ENCODE measurements at places on chromosomes 2 and 18.

DNA sequence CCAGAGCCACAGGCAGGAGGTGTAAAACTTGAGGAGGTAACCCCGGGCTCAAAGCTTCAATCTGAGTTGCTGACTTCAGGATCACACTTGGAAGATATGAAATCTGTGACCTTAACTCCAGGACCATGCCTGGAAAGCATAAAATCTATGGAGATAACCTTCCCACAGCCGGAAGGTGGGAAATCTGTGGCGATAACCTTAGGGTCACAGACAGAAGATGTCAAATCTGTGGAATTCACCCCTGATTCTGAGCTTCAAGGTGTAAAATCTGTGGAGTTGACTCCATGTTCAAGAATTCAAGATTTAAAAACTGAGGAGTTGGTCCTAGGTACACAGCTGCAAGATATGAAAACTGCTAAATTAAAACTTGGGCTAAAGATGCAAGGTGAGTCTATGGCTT, 11.6 kb upstream of the ZNF512 start:
- DNase-seq = no peak

GRCh38 chr2:206693399-206694137, 24.6 kb downstream of the DYTN start:
- DNase-seq = peak; percentile 49

DNA sequence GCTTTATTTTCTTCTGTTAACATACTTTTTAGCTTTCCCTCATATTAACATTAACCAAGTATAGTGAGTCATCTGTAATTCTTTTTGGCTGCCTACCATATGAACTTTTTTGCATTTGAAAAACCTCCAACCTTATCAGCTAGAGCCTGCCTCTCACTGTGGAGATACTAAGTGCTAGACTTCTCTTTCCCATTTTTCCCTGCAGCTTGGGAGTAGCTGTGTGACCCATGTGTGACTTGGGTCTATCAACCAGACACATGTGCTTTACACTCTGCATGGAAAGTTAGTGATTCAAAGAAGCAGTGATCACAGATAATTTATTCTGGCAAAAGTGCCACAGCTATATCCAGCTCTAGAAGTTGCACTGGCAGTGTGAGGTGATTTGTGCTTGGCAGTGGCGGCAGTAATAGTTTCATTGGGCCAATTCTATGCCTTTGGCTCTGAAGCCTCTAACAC, 36.3 kb downstream of the PREPL start:
- no peak for DNase-seq

DNA sequence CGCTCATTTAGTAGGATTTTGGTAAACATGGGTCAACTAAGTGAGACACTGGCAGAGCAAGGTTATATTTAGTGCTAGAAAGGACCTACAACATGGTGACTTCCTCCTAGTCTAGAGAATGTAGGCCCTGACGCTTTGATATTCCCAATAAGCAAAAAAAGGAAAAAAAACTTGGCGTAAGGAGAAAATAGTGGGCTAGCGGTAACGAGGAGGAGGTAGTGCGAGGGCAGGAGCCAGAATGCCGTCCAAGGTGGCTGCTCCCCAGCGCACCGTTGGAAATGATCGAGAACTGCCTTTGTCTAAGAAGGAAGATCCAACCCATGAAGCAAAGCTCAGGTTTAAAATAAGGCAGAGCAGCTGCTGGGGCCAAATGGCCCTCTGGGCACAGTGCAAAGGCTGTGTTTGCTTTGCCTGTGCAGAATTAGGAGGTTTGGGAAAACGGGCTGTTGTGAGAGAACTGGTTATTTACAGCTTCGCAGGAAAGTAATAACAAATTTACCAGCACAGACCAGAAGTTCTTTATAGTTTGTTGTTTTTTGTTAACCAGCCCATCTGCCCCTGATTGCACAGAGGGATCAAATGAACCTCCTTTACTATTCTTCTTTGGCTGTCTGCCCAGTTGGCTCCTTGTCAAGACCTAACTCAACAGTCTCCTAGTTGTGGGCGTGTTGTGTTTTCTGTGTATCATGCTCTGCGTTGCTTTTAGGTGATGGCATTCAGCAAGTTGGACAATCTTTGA, 86.6 kb downstream of the ITGB1BP1 start:
- no peak for DNase-seq

DNA sequence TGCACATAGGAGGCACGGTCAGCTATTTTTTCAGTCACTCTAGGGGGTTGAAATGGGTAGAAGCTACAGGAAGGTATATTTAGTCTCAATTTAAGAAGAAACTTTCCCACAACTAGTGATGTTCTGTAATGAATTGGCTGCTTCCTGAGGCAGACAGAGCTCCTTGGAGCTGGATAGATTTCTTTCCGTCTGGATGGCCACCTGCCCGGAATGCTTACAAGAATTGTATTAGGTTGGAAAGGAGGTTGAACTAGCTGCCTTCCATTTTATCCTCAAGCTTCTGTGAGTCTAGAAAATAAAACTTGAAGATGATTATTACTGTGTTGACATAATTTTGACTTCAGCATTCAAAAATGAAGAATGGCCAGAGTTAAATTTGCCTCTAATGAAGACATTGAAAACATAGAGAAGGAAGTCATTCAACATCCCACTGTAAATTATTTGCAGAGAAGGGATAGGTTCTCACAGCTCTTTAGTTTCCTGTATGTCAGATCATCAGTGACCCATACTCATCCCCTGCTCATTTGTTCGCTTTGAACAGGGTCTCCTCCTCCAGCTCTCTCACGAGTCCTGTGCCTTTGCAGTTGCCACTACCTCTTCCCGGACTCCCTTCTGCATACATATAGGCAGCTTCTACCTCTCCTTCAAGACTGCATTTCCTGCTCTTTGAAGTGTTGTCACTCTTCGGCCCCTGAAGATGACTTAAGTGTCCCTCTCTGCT, 88.8 kb downstream of the CRIM1 start:
- DNase-seq = no peak

- DNase-seq = no peak
These were observed 21.7 kb upstream of the MEP1B start for GRCh38 chr18:32167980-32168730.

- DNase-seq = no peak
These were observed 621.6 kb upstream of the LRRTM1 start for GRCh38 chr2:80926168-80926567.

DNA sequence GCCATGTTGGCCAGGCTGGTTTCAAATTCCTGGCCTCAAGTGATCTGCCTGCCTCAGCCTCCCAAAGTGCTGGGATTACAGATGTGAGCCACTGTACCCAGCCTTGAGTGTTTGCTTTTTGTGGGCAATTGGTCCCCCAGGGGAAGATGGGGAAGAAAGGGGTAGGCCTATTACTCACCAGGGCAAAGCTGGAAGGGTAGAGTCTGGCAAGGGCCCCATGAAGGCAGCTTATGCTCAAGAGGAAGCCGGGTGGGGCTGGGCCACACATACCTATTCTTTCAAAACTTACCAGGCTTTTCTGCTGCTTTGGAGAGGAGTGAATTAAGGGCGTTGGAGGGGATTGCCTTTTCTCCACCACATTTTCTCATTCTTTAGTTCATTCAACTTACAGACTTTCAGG, 24.5 kb upstream of the CD28 start:
- no peak for DNase-seq

DNA sequence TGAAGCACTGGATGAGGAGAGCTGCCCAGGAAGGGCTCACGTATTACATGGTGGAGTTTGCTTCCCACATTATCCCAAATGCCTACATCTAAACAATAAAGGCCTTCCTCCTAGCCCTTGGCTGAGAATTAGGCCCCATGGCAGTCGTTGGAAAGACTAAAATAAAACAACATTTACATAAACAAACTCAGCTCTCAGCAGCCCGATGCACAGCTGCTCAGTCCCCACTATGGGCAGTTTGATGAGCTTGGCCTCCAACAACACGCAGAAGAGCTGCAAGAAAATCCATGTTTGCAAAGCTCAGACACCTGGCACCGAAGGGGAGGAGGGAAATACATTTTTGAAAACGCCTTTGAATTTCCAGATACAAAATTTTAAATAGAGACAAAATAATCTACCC, 352.4 kb downstream of the EIPR1 start:
- no peak for DNase-seq

DNA sequence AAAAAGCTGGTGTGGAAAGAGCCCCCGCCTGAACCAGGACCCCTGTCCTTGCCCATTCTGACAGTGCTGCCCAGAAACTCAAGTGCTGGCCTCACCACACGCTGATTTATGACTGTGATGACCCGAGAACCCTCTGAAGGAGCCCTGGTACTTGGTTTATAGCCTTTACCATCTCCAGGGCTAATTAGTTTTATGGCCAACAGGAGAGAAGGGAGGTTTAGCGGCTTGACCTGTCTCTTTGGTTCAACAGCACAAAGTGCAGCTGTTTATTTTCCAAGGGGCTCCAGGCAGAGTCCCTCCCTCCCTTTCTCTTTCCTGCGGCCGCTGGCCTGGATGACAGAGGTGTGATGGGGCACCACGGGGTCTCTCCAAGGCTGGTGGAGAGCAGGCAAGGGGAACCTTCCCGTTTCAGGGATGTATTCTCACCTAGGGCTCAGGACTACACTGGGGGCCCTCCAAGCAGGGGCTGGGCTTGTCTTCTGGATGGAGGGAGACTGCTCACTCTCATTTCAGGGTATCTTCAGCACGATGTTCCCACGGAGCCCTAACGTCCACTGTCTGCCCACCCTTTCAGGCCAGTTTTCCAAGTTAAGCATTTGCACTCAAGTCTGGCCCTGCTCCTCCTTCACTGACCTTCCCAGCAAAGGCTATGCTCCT, 174.2 kb upstream of the GLI2 start:
- no peak for DNase-seq

DNA sequence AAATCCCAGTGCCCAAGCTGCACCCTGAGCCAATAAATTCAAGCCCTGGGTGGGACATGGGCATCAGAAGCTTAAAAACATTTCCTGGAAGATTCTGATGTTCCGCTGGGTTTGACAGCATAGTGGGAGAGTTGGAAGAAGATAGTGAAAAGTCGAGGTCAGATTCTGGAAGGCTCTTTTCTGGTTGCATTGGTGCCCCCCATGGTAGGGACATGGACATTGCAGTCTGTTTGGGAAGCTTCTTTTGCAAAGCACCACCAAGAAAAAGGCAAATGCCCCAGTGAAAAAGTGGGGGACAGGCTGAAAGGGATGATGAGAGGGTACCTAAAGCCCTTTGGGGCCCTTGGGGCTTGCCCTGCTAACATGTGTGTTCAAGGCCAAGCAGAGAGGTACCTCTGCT, 21.0 kb downstream of the MERTK start:
- DNase-seq = no peak

GRCh38 chr2:13813236-13813635, 819.3 kb upstream of the LRATD1 start:
- DNase-seq = no peak

DNA sequence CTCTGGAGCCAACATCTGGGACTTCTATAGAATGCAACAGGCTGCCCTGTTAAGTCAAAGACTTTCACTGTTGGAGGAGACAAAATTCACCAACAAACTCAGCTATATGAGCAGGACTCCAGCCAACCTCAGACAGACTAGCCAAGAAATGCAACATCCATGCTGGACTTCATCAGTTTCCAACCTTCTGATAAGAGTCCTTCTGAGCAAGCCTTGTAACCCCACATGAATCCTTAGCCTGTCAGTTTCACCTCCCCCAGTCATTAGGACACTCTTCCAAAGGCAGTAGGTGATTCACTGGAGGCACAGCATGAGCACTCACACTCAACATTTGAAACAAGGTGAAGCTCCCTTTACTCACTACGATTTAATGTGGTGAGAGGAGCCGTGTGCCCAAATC, 5.8 kb downstream of the TBC1D8 start:
- no peak for DNase-seq

DNA sequence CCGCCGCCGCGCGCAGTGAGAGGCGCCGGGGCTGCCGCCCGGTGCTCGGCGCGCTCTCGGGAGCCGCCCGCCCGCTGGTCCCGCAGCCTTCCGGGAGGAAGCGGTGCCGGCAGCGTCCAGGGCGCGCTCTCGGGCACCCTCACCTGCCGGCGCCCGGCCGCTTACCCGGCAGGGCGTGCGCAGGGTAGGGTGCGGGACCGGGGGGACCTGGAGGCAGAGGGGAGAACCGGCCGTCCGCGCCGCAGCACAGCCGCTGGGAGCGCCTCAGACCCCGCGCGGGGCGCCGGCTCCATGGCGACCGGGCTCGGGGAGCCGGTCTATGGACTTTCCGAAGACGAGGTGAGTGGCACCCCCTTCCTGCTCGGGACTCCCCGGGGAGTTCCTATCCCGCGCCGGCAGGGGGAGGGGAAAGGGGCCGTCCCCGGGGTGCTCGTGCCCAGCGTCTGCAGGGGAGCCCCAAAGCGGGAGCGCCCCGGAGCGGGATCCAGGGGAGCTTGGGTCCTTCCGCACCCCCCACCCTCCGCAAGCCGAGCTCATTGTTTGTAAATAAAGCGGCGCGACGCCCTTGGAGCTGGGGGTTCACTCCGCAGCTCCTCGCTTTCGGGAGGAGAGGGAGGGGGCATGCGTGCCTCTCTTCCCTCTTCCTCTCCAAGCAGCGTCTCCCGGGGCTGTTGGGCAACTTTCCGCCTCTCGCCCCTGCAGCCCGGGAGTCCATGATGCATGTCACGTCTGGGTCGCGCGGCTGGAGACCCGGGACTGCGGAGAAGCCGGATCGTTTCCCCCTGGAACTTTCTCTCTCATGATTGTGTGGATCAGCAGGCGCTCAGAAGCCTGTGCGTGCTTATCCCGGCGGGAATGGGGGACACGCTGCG, 580 bp downstream of the NEDD4L start:
- DNase-seq = peak; percentile 11

DNA sequence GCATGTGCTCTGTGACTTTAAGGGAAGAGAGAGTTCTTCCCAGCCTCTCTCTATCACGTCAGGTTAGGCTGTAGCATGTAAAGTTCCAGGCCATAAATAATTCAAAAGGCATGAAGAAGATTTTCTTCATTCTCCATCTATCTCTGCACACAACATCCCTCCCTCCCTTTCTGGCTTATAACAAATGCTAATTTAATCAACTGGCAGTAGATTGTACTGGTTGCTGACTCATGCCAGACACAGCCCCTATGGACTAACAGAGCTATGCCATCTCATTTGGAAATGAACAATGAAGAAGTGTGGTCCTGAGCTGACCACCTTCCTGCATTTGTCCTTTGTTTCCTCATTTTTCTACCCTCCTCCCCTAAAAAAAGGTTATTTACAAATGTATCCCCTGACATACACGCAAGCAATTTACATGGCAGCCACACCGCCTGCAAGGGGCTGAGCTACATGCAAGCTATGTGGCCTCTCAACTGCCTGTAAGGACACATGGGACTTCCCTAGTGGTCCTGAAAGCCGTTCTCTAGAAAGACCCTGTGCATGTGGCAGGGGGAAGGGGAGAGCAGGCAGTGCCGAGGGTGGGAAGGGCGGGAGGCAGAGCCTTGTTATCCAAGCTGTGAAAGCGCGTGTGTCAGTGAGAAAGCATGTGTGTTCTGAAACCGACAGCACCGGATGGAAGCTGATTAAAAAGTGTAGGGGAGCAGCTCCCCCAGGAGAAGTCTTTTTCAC, 90.9 kb upstream of the KLF7 start:
- no peak for DNase-seq
